ENCODE measurements at places on chromosomes 1 and 21.

GRCh38 chr1:247336390-247336789 is 4.7 kb upstream of the ZNF496 start:
- DNase-seq: no peak

DNA sequence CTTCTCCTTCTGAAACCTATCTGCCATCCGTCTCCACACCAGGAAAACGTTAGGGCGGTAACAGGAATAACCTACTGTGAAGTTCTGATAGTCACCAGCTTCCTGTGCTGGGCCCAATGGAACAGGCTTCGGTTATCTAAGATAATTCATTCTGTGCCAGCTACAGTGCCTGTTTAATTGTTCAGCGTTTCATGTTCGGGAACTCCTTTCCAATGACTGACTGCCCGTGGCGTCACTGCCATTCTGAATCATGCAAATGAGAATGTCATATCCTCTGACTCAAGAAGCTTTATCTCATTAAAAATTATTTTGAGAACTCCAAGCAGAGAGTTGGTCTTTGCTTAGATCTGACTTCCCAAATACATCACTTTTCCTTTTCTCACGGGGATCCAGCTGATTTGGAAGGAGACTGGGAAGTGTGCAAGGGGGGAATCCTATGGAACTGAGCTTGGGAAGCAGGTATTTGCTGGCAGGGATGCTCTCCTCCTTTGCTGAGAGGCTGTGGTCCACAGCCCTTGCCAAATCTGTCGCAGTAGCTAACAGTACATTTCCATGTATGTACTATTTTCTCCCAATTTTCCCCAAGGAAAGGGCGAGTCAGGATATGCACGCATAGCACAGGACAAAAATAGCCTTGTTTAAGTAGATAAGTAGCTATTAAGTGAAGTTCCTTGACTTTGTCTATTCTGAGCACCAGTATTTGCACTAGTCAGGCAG is 358.7 kb downstream of the LTN1 start:
- no peak for DNase-seq

DNA sequence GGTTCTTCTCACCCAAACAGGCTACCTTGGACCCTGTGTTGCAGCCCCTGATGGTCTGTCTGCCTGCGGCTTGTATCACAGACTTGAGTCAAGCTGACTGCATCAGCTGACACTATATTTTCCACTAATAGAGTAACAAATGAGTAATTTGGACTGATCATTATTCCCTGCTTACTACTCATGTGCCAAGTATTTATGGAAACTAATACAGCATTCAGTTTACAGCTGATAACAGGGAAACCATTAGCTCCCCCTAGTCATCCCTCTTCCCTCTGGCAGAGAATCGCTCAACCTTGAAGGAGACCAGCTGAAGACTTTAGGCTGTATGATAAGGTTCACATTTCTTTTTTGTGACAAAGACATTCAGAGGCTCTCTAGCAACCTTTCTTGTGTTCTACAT is 116.6 kb upstream of the SYT6 start:
- no peak for DNase-seq

DNA sequence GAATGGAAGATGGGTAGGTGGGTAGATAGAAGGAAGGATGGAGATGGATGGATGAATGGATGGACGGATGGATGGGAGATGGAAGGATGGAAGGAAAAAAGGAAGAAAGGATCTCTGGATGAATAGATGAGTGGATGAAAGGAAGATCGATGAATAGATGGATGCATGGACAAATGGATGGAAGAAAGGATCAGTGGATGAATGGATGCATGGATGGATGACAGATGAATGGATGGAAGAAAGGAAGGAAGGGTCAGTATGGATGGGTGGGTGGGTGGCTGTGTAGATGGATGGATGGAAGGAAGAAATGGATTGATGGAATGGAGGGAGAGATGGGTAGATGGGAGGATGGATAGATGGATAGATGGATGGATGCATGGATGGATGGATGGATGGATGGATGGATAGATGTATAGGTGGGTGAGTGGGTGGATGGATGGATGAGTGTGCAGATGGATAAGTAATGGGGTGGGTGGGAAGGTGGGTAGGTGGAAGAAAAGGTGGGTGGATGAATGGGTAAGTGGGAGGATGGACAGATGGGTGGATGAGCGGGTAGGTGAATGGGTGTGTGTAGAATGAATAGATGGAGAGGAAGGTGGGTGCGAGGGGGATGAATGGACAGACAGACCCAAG is 14.6 kb downstream of the KIF17 start:
- no peak for DNase-seq

- no peak for DNase-seq
Measured at GRCh38 chr21:28336314-28336713, 656.4 kb downstream of the LTN1 start.

DNA sequence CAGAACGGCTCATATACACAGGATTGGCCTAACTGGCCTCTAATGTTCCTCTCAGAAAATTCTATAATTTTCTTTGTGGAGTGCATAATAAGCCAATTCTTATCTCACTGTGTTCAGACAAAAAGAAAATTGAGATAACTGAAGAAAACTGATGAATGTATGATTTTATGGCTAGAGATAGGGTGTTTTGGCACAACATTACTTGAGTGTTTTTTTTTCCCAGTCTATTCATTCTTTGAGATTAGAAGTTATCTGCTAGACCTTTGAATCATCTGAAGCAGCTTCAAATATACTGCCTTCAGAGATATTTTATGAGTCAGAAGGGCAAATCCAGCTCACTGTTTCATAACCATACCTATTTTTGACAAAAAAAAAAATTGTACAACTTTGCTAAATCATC is 85.6 kb downstream of the VAV3 start:
- no peak for DNase-seq

DNA sequence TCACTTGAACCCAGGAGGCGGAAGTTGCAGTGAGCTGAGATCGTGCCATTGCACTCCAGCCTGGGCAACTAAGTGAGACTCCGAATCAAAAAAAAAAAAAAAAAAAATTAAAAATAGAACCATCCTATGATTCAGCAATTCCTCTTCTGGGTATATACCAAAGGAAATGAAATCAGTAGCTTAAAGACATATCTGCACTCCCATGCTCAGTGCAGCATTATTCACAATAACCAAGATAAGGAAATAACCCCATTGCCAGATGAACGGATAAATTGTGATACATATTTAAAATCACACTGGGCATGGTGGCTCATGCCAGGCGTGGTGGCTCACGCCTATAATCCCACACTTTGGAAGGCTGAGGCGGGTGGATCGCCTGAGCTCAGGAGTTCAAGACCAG is 23.8 kb downstream of the ALDH9A1 start:
- no peak for DNase-seq

DNA sequence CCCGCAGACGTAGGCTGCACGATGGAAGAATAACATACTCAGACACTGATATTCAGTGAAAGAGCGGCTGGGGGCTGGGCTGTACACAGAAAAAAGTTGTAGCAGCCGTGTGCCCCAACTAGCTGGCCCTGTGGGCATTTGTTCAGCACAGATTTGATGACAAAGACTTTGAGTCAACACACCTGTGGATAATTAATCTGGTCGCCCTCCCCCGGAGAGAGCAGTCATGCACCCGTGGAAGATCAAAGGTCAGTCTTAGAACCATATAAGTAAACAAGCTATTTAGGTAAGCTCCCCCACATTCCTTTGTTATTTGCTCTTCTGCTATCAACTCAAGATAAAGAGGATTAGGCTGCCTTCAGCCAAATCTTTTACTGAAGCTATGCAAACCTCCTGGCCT is 148.4 kb upstream of the HMCN1 start:
- DNase-seq: no peak

- DNase-seq: peak; percentile 85
Measured at GRCh38 chr1:226738421-226738994, 574 bp downstream of the ITPKB start.

GRCh38 chr21:41821756-41822431 is 55.0 kb upstream of the RIPK4 start:
- DNase-seq: no peak

Measured in activated CD8-positive, alpha-beta memory T cell treated with anti-CD3 and anti-CD28 coated beads for 24 hours (primary cell).